Foreskin keratinocyte (primary cell): ENCODE measurements at places on chromosomes 13 and 19. TPM values are rescaled to one million over a fixed set of nuclear protein-coding genes. Genes with fewer than 3 reads are reported as not detected.

ATP8A2 gene
- 0.42 and 0.51 TPM in 2 replicates for total RNA-seq

SHANK1 gene
- 0.21 and 0.37 TPM in 2 replicates for total RNA-seq

MYADM gene
- total RNA-seq: 22.8 and 31.4 TPM in 2 replicates

PLIN5 gene
- not detected in 2 replicates for total RNA-seq

PEG3 gene
- 0.39 and 1.2 TPM in 2 replicates for total RNA-seq

SHISA7 gene
- not detected in 2 replicates for total RNA-seq

ZNF85 gene
- total RNA-seq: 8.2 and 8.9 TPM in 2 replicates

FAM124A gene
- total RNA-seq: 0.04 TPM in 1 of 2 replicates, not detected in the other

SLC5A5 gene
- total RNA-seq: 0.07 TPM in 1 of 2 replicates, not detected in the other

ICAM5 gene
- 2.5 and 3.8 TPM in 2 replicates for total RNA-seq

RXFP2 gene
- total RNA-seq: not detected in 2 replicates

ADAMTSL5 gene
- total RNA-seq: 6.0 and 7.2 TPM in 2 replicates

GNG7 gene
- 0.10 and 0.11 TPM in 2 replicates for total RNA-seq

TMEM59L gene
- not detected in 2 replicates for total RNA-seq

PGLYRP1 gene
- total RNA-seq: not detected in 2 replicates

MED4 gene
- total RNA-seq: 35.3 and 37.4 TPM in 2 replicates
